ENCODE measurements at places on chromosomes 16 and 17.

- no peak for DNase-seq
Measured at GRCh38 chr16:12330946-12331345, 354.4 kb downstream of the SNX29 start.

DNA sequence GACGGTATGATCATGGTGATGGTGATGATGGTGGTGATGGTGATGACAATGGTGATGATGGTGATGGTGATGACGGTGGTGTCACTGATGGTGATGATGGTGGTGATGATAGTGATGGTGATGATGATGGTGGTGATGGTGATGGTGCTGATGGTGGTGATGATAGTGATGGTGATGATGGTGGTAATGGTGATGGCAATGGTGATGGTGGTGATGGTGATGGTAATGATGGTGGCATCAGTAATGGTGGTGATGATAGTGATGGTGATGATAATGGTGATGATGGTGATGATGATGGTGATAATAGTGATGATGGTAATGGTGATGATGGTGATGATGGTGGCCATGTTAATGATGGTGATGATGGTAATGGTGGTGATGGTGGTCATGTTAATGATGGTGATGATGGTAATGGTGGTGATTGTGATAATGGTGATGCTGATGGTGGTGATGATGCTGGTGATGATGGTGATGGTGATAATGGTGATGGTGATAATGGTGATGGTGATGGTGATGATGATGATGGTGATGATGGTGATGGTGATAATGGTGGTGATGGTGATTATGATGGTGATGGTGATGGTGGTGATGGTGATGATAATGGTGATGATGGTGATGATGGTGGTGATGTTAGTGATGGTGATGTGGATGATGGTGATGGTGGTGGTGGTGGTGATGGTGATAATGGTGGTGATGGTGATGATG, 107.2 kb downstream of the C16orf95 start:
- DNase-seq = no peak

DNA sequence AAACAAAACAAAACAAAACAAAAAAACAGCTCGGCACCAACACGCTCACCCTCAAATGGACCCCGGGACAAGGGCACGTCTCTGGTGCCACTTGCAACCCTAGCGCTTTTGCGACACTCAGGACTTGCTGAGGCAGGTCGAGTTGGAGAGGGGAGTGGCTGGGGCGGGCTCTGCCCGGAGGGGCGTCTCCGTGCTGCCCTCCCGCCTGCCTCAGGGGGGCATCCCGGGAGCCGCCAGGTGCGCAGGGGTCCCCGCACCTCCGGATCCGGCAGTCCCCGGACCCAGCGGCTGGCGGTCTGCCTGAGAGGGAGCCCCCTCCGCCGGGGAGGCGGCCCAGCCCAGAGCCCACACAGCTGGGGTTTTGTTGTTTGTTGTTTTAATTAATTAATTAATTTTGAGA, at the start of gene SLC52A1:
SLC52A1 (minus strand) TSS at position 112 of the 400 bp plus-strand sequence. CDS start 820 bp downstream, outside the sequence.
- no peak for DNase-seq

- no peak for DNase-seq
Measured at GRCh38 chr16:79928142-79928873, 327.8 kb upstream of the MAF start.

GRCh38 chr17:32323811-32324491, 18.0 kb downstream of the C17orf75 start:
- peak; percentile 45 for DNase-seq

- no peak for DNase-seq
Measured at GRCh38 chr17:49603720-49604119, 28.0 kb downstream of the NXPH3 start.

- no peak for DNase-seq
Measured at GRCh38 chr17:6494239-6494941, 50.1 kb downstream of the PIMREG start.

GRCh38 chr16:70764632-70765031, 36.3 kb downstream of the VAC14 start:
- no peak for DNase-seq

DNA sequence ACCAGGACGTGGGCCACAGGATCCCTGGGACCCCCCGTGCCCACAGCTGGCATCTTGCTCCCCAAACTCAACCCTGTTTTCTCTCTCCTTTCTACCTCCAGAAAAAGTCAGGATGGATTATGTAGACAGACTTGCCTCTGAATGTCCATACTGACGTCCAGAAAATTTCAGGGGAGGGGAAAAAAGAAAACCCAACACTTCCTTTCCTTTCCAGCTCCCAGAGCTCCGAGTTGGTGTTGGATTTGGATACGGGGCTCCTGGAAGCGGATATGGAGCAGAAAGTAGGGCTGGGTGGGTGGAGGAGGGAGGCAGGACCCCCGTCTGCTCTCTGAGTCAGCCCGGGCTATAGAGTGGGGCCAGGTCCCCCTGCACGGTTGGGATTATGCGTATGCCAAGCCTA, 70.2 kb downstream of the MRM3 start:
- DNase-seq = no peak

DNA sequence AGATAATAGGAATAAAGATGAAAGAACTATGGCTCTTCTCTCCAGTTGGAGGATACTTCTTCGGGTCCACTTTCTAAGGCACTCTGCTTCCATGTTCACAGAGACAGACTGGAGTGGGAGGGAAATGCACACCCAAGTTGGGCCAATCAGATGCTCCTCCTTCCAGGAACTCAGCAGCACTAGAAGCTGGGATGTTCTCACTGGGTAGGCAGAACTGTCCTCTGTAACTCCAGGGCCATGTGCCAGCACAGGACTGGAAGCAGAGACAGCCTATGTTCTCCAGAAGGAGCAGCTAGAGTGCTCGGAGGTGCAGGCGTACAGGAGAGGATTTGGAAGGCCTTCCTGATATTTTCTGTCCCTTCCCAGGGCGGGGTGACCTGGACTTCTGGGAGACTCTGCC, 49.9 kb upstream of the SREBF1 start:
- no peak for DNase-seq

DNA sequence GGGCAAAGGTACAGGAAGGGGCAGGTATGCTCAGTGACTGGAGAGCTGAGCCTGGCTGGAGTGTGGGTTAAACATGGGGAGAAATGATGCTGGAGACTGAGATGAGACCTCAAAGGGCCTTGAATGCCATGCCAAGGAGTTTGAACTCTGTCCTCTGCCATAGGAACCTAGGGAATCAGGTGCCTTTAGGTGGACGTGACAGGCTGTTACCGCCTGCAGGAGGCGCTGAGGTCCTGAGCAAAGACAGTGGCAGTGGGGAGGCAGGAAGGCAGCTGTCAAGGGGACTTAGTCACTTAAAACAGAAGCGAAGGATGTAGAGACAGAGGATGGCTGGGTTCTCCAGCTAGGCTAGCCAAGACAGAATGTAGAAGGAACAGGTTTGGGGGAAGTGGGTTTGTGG, 9.1 kb downstream of the PSMB3 start:
- DNase-seq = peak; percentile 65

DNA sequence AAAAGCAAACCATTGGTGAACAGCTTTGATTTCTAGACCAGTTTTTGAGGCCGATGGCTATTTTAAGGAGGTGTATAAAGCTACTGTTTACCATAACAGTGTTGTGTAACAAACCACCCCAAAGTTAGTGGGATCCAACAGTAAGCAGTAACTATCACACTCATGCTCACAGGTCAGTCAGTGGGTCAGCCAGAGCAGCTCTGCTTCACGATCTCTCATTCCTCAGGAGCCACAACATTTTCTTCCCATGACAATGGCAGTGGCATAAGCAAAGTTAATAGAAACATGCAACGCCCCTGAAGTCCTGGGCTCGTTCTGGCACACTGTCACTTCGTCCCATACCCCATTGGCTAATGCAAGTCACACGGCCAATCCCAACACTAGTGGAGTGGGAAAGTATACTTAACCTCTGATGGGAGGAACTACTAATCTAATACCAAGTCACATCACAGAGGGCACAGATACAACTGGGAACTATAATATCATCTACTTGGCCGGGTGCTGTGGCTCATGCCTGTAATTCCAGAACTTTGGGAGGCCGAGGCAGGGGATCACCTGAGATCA, 28.0 kb upstream of the B4GALNT2 start:
- DNase-seq = no peak
